COR-L47 (cell line): ENCODE measurements at places on chromosomes 12 and 14.

DNA sequence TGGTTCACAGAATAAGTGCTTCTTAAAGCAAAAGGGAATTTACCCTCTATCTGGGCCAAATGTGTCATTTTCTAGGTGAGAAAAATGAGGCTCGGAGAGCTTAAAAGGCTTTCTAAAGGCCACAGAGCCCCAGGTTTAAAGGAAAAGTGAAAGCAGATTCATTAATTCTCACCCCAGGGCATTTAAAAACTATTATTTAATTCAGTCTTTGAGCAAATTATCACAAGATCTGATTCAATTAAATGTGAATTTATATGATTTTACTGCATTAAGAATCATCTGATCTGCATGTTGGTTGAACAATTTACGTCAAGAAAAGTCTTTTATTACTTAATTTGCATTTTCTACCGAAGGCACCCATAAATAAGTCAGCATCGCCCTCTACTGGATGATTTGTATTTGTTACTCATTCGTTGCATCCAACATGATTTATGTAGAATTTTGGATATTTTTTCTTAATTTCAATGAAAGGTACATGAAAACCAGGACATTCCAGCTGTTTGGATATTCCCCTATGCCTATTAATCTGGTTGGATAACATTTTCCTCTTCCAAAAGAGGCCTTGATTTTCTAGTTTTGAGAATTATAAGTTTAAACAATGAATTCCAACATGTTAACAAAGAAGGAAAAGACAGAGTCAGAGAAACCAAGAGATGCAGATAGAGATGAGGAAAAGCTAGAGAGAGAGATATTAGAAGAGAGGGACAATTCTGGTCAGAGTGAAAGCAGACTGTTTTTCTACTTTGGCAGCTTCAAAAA, 19.1 kb upstream of the DHRS7 start:
- peak; percentile 74 for DNase-seq

DNA sequence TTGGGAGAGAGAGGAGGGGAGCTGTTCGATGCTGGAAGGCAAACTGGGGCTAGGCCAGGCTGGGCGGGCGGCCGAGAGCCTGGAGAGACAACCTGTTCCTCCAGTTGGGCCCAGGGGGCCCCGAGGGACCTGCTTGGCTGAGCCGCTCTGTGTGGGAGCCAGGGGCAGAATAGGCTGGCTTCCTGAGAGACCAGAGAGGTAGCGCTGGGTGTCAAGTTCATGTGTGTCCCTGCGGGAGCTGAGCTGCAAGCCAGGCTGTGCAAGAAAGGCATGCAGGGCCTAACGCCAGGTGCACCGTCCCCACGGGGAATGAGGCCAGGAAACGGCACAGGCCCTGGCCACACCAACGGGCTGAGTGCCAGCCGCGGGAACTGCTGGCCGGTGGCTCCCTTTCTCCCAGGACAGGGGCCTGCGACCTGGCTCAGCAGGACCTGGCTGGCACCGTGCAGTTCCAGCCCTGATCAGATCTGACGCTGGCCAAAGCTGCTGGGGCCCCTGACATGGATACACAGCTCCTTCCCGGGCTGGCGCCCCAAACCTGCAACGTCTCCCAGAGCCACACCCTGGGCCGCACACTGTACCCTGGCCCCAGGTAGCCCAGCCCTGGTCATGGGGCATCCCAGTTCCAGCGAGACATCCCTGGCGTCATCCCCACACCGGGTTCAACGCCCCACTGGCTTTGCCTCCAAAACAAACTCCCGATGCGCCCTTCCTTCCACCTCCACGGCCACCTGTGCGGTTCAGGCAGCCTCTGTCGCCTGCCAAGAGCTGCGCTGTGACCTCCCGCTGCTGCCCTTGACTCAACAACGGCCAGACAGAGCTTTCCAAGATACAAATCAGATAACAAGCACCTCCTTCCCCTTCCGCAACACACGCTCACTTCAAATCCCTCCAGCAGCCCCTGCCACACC, 65.0 kb downstream of the RFLNA start:
- DNase-seq: peak; percentile 24

DNA sequence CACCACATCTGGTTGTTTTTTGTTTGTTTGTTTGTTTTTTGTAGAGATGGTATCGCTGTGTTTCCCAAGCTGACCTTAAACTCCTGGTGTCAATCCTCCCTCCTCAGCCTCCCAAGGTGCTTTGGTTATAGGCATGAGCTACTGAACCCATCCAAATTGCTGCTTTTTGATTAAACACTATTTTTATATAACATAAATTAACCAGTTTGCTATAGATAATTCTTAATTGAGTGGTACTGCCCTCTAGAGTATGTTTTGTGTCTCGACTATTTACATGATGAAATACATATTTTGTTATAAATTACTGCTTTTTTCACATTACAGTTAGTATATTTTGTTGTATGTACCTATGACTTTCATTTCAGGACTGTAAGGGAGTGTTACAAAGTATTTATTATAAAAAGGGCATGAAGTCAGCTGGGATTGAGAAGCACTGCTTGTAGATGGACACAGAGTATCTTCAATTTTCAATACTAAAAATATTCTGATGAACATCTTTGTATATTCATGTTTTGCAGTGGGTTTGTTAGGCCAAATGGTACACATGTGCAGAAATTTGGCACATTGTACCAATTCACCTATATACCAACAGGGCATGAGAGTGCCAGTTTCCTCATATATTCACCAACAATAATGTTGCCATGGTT, 14.9 kb upstream of the SCAF11 start:
- no peak for DNase-seq

DNA sequence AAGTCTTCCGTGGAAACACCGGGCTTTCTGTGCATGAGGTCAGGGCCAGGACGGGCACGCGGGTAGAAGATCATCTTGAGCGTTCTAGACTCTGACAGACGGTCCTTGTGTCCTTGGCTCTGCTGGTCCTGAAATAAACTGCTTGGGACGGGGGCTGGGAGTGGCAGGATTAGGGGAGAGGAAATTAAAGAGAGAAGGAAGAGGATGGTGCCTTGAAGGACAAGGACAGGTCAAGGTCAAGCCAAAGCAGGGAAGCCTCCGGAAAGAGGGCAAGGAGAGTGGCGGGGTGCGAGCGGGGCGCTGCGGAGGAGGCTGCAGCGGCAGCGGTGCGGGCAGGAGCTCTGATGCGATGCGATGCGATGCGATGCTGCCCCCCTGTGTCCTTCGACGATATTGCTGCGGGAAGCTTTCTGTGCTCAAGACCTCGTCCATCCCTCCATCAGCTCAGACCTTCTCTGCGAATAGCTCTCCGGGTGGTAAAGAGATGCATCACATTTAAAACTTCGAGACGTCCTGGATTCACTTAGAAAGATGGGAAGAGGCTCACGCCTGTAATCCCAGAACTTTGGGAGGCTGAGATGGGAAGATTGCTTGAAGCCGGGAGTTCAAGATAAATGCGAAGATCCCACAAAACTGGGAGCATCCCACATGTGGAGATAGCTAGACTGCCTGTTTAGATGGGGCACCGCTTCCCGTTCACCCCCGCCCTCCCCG, 110.1 kb upstream of the TMEM132D start:
- peak; percentile 41 for DNase-seq

DNA sequence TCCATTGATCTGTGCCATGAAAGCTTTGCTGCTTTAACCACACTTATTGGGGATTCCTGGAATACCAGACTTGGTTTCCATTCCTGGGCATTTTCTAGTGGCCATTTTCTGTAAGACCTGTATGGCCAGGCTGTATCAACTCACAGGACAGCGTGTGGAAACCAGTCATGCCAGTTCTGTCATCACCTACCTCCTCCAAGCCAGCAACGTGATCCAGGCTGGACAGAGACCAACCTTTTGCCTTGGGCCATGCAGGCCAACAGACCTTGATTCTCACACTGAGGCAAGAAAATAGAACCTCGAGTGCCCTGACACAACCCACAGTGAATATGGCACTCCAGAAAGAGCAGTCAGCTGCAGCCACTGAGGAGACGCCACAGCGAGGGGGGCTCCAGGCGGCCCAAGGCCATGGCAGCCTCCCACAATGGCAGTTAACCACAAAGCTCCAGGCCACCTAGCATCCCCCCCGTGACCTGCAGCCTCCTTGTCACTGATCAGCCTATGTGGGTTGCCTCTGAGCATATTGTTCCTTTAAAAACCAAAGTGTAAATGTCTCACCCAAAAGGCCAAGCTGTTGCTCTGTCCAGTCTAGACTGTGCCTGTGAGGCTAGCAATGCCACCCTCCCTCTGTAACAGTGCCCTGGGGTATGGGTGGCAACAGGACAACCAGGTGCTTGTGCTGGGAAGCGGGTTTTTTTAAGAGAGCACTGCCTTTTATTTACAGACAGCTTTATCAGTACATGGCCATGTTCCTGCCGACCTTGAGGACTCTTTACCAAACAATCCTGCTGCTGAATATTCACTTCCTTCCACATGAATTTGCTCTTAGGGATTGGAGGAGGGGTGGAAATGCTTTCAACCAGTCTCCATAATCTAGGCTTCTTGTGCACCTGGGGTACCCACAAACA, 168.7 kb upstream of the HIF1A start:
- DNase-seq: no peak

- DNase-seq: no peak
Measured at GRCh38 chr12:114174326-114174725, 208.2 kb upstream of the RBM19 start.

GRCh38 chr12:27968972-27969623, 3.4 kb downstream of the PTHLH start:
- DNase-seq: no peak

DNA sequence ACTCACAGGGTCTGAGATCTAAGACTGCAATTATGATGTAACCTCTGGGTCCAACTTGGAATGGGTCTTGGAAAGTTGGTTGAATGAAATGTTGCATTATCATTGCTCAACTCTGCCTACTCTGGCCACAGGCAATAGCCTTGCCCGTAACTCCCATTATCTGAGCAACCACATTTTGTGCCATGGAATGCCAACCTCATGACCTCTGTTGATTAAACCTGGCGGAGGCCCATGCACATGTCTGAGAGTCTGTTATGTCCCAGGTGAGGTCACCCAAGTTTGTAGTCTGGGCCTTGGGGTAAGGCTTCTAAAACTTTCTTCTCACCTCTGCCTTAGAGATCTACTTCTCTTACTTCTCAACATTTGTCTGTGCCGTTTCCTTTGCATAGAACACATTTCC, 140.9 kb downstream of the TBX5 start:
- no peak for DNase-seq

DNA sequence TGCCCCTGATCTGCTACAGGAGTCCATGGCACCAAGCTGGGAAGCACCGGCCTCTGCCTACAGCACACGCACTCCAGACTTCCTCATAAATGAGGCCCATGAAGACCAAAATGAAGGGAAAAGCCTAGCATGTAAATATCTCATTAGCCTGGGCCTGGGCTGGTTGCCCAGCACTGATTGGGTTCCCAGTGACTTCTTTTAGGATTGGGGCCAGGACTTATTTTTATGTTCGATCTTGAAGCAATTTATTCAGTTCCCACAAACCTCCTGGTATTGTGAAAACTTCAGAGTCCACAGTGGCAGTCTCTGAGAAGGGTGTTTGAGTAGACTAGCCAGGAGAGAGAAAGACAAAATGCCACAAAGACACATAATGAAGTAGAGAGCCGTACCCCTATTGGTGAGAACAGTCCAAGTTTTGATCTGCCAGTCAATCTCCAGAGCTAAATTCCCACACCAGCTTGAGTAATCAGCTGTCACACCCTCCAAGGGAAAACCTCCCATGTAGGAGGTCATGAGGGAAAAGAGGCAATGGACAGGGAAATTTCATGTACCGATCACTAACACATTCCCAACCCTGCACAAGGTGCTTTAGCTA, 78.2 kb downstream of the PHLDA1 start:
- no peak for DNase-seq

- no peak for DNase-seq
Measured at GRCh38 chr12:119222222-119222951, 43.7 kb downstream of the HSPB8 start.

DNA sequence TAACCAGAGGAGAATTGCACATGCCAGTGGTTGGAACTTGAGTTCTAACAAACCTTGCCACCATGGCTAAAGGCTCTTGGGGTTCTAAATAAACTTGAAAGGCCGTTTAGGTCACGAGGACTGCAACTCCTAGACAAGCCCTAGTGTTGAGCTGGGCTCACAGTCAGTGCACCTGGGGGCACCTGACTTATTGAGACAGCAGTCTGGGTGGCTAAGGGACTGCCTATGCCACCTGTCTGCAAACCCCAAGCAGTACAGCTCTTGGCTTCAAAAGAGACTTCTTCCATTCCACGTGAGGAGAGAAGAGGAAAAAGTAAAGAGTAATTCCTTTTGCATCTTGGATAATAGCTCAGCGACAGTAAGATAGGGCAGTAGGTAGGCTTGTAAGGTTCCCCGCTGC, 765.6 kb upstream of the FOXG1 start:
- DNase-seq: no peak

DNA sequence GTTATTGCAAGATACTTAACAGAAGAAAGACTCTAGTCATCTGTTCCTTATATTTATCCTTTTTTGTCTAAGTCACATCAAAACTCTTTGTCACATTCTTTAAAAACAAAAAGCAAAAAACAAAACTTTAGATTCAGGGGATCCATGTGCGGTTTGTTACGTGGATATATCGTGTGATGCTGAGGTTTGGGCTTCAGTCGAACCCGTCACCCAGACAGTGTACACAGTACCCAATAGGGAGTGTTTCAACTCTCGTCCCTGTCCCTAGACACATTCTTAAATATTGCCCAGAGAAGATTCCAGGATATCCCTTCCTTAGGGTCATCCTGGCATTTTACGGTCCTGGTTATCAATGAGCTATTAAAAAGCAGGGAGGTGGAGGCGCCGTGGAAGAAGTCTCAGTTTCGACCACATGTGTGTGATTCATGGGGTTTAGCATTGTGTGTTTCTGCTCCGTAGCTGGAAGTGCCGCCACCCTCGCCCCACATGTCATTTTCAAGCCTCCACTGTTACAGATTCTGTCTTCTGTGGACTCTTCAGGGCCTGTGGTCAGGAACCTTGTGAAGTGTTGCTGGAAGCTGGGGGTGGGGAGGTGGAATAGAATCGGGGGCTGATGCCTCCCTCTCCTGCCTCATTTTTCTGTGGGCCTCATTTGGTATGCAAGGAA, 19.9 kb downstream of the CCND2 start:
- no peak for DNase-seq

- DNase-seq: no peak
Measured at GRCh38 chr12:107748472-107748871, 12.5 kb downstream of the PRDM4 start.

GRCh38 chr12:40034156-40034555, 71.7 kb downstream of the SLC2A13 start:
- DNase-seq: no peak

- no peak for DNase-seq
Measured at GRCh38 chr14:55762595-55763232, 182.7 kb downstream of the KTN1 start.

DNA sequence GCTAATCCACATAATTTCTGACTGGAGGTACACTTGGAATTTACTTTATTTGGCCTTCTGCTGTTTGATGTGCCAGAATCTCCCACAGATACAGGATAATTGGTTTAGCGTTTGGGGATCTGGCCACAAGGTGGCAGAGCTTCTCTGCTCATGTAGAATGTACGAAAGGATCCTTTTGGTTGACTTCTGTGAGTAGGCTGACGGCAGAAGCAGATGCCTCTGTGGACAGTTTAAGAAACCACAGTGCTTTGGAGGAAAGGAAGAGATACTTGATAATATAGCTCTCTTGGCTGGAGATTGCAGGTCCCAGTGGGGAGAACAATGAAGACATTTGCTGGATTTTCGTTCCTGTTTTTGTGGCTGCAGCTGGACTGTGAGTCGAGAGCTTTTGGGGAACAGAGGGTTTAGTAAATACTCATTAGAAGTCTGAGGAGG, 75.3 kb upstream of the OR4E1 start:
- no peak for DNase-seq

- no peak for DNase-seq
Measured at GRCh38 chr12:1993341-1993740, 10.9 kb downstream of the DCP1B start.
